Common myeloid progenitor, CD34-positive (primary cell): ENCODE measurements at places on chromosomes 16 and 17.

DNA sequence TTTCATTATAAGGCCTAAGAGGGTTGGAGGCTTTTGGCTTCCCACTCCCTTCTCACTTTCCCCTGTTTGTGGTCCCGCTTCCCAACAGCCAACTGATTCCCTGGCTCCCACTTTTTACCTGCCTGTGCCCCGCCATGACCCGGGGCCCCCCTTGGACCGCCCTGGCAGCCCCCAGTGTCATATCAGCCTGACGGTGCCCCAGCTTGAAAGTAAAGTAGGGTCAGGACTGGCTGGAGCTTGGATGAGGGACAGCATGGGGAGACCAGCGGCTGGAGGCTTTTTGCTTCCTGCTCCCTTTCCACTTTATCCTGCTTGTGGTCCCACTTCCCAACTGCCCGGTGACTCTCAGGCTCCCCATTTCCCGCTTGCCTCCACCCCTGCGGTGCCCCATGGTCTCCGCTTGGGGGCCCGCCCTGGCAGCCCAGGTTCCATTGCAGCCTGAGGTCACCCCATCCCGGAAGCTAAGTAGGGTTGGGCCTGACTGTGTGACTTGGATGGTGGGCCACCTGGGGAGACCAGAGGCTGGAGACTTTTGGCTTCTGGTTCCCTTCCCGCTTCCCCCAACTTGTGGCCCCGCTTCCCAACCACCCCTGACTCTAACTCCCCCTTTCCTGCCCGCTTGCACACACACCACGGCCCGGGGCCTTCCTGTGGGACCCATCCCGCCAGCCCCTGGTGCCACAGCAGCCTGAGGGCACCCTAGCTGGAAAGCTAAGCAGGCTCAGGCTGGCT, 2274.7 kb downstream of the TP53TG3F start:
- no peaks in the 10 kb centered on the region for H3K36me3 ChIP-seq
- DNase-seq = no peak
- no peak overlapping the region for H3K27ac ChIP-seq
- no peaks in the 10 kb centered on the region for H3K27me3 ChIP-seq
- no peaks in the 10 kb centered on the region for H3K4me1 ChIP-seq

- H3K27ac ChIP-seq = no peak overlapping the region
- no peaks in the 10 kb centered on the region for H3K36me3 ChIP-seq
- no peaks in the 10 kb centered on the region for H3K27me3 ChIP-seq
- no peak for DNase-seq
- no peaks in the 10 kb centered on the region for H3K4me1 ChIP-seq
- H3K4me3 ChIP-seq = no peak overlapping the region
Measured at GRCh38 chr16:58034128-58034685, 8.7 kb downstream of the MMP15 start.

DNA sequence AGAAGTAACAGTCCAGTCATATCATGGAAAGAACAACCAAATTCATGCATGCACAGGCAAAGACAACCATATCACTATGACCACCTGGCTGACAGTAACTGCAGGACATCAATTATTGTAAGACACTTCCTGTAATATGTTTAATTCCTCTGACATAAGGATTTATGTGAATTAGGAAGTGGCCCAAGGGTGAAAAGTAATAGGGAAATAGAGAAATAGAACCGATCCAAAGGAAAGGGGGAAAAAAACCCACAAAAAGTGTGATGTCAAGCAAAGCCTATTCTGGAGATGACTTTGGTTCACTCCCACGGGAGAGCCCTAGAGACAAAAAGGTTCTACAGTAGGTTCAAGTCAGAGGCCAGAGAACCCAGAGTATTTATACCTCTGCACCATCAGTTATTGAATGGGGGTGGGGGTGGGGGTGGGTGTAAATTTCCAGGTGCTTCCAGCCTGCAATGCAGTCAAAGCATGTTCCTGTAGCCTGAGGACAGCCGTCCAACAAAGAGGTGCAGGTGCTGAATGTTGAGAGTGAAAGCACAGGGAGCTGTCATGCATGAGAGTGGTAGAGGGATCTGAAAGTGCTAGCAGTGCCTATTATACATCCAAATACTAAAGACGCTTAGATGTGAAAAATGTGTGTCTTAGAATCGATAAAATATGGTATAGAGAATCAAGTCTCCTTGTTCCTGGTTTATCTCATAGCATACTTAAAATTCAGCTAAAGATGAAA, 95.6 kb upstream of the HLF start:
- no peaks in the 10 kb centered on the region for H3K27me3 ChIP-seq
- DNase-seq = peak; percentile 9
- no peaks in the 10 kb centered on the region for H3K36me3 ChIP-seq
- no peak overlapping the region for H3K27ac ChIP-seq

GRCh38 chr17:17155568-17155967, 50.6 kb downstream of the PLD6 start:
- DNase-seq = no peak
- H3K4me1 ChIP-seq = peaks cover 22% of the 10 kb centered on the region
- H3K4me3 ChIP-seq = no peak overlapping the region
- no peak overlapping the region for H3K27ac ChIP-seq

DNA sequence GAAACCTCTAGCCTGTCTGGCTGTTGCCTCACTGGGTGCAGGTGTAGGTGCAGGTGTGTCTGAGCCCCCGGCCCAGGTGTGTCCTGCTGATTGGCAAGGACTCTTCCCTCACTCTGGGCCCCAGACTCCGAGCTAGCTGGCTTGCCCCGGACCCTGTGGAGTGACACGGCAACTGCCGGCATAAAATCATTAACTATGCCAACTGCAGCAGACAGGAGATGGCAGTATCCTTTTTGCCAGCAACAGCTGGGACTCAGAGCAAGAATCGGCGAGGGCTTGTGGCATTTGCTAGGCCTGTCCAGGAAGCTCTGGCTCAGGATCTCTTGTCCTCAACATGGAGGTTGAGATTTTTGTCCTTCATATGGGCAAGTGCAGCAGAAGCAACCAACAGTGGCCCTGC, 20.8 kb downstream of the CIAPIN1 start:
- DNase-seq = no peak
- no peaks in the 10 kb centered on the region for H3K27me3 ChIP-seq
- H3K4me1 ChIP-seq = no peaks in the 10 kb centered on the region
- H3K4me3 ChIP-seq = no peak overlapping the region

GRCh38 chr16:68645494-68646388, 631 bp downstream of the CDH3 start:
- H3K4me1 ChIP-seq = no peaks in the 10 kb centered on the region
- peaks cover 90% of the 10 kb centered on the region for H3K27me3 ChIP-seq
- H3K27ac ChIP-seq = no peak overlapping the region
- H3K36me3 ChIP-seq = no peaks in the 10 kb centered on the region

DNA sequence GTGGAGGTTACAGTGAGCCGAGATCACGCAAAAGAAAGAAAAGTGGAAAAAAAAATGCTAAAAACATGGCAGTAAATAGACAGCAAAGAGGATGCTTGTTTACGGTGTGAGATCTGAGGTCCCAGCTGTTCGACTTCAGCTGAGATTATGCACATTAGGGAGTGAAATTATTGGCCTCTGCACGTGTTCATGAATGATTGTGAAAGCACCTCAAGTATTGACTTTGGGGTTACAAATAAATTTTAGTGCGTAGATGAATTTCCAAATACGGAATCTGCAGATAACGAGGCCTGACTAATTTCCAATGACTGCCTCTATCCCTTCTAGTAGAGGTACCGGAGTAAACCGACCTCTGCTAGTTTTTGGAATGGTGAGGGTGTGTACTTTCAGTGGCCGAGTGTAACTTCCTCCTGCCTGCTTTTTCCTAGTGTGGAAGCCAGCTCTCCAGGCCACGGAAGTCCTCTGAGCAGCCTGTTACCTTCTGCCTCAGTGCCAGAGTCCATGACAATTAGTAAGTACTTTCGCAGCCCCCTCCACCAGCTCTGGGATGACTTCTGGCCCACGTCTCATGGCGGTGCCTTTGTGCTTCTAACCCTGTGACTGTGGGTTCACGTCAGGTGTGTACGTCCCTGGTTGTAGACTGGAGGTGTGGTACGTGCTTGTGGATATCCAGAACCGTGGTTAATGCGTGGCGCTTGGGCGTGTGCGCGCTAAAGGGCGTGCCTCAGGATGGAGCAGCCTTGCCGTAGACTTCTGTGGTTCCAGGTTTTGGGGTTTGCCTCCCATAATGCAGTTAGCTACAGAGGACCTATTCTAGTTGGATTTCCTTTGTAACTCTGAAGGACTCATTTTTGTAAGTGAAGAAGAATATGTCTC, 102.1 kb downstream of the SNX29 start:
- H3K27me3 ChIP-seq = no peaks in the 10 kb centered on the region
- H3K36me3 ChIP-seq = peaks cover 3% of the 10 kb centered on the region
- DNase-seq = no peak
